ENCODE measurements at places on chromosomes 6 and 20. TPM values are rescaled to one million over a fixed set of nuclear protein-coding genes. Genes with fewer than 3 reads are reported as not detected.

Gene PPP1R14C
- total RNA-seq: 38.7 TPM

Gene SYNGAP1
- 6.7 TPM for total RNA-seq

Gene TCF21
- not detected for total RNA-seq

Gene ZNFX1
- 24.3 TPM for total RNA-seq

Gene ATP6V1G2
- total RNA-seq: 2.4 TPM

DNA sequence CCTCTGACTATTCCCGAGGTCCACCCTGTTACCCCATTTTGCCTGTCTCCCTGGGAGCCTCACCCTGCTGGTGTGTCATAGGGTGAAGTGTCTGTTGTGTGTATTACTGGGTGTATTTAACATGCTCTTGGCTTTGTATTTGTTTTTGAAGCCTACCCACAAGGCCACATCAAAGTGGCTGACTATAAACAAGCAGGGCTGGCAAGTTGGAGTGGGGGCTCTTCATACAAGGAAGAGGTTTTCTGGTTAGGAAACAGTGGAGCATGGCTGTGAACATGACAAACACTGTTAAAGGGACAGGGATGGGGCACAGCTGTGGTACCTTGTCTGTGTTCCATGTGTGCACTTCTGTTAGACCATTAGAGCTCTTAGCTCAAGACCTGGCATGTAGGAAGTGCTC, 26.3 kb downstream of the HECA start:
- peak; percentile 13 for DNase-seq

- DNase-seq: peak; percentile 39
Measured at GRCh38 chr6:51753635-51754034, 333.8 kb downstream of the PKHD1 start.

DNA sequence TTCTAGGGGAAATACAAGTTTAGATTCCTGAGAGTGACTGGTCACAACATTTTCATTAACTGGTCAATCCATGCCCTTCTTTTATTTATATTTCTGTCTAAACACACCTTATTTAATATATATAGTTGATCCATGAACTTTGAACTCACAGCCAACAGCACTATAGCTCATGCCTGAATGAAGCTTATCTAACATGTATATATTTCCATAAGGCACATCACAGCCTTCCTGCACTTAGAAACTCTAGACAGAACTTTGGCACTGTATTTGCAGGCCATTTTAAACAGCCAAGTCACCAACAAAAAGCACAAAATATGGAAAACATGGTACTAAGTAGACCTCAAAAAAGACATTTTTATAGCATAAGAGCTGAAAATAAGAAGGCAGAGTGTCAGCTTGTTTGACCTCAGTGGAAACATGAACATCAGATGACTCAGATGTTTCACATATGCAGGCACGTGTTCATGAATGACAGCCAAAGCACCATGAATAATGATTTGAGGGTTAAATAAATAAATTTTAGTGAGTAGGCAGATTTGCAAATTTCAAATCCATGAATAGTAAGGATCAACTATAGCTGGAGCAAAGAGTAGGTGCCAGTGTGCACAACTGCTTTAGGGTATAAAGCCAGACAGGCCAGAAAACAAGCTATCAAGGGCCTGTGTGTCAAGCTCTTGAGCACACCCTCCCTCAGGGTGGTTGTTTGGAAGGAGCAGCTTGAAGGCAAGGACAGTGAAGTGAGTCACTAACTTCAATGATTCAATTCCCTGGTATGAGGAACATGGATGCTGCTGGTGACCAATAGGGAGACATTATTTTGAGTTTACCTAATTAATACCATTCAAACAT, 88.9 kb upstream of the NT5E start:
- peak; percentile 94 for DNase-seq

DNA sequence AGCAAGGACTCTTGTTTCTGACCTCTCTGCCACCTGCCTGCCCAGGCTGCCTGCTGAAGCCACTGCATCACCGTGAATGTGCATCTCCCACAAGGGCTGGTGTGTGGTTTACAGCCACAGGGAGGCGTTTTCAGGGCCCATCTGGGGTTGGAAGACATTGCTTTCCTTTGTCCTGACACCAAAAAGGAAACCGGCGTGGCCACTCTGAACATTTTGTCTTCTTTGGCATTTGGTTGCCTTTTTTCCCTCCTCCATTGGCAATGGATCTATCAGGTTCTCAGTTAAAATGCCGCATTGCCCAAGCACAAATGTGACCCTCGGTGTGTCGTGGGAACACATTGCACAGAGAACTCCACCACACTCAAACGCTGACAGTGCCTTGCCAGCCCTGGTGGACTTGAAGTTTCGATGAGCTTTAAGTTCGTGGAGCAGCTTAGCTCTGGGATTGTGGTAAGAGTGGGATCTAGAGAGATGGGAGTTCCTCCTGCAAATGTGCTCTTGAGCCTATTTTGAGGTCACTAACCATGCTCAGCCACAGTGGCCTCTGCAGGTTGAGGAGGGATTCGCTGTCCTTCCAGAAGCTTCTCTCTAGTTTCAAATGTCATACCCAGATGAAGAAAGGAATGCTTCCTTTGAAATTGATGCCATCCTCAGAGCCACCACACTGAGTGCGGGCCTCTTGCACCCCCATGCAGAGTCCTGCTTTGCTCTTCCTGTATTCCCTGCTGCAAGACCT, 14.8 kb upstream of the PCK1 start:
- no peak for DNase-seq

- no peak for DNase-seq
Measured at GRCh38 chr6:7183707-7184106, 75.9 kb downstream of the RREB1 start.

- no peak for DNase-seq
Measured at GRCh38 chr6:16496991-16497801, 258.8 kb downstream of the GMPR start.

DNA sequence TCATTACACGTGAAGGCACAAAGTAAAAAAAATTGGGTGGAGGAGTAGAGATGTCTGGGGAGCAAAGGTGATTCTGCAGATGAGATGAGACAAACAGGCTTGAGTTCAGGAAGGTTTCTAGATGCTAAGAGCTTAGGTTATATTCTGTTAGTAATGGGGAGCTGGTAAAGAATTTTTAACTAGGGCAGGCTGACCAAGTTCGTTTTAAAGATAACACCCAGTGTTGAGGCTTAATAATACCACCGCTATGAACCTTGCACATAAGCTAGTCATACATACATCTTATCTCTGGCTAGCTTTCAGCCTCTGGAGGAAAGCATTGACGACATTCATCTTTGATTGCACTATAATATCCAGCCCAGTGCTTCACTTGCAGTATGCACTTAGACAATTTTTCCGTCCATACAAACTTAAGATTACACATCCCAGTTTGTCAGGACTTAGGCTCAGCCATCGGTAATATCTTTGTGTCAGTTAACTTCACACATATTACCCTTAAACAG, 12.1 kb downstream of the NHSL1 start:
- DNase-seq: no peak

GRCh38 chr20:11403711-11404110, 514.0 kb upstream of the BTBD3 start:
- no peak for DNase-seq

DNA sequence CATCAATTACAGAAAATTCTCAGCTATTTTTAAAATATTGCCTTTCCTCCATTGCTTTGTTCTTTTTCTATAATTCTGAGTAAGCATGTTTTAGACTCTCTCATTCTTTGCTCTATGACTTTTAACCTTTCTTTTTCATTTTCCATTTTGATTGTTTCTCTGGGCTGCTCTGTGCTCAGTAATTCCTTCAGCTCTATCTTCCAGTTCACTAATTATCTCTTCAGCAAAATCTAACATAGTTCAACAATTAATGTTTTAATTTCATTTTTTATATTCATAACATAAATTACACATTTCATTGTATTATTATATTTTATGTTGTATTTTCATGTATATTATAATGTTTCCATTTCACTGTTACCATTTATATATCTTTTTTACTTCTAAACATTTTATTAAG, 198.8 kb upstream of the NOX3 start:
- no peak for DNase-seq

DNA sequence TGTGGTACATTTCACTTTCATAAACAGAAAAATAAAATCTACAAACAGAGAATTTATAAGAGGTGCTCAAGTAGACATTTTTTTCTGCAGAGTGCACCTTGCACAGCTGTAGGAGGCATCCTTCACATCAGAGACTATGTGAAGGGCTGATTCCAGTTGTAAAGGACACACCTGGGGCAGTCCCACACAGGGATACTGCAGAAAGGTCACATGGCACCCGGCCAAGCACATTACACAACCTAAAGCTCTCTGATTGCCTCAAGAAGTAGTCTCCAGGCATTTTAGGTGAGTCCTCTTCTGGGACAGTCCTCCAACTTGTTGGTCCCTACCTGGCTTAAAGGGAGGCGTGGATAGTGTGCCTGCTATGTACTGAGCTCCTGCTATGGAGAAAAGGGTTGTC, 502.9 kb upstream of the NOX3 start:
- peak; percentile 36 for DNase-seq

GRCh38 chr20:44302026-44302669, 8.9 kb downstream of the FITM2 start:
- no peak for DNase-seq

GRCh38 chr6:154732538-154733182, 556 bp upstream of the SCAF8 start:
- DNase-seq: peak; percentile 60

DNA sequence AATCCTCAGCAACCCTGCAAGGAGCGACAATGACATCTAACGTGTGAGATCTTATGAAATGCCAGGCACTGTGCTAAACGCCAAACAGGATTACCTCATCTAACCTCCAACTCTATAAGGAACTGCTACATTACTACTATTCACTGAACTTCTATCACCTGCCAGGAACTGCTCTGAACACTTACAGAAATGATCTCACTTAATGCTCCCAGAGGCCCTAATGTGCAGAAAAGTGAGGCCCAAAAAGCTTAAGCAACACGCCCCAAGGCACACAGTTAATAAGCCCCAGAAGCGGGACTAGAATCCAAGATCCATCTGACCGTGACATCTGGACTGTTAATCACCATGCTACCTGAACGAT, 28.5 kb downstream of the TRAM2 start:
- no peak for DNase-seq

GRCh38 chr20:36447101-36447500, 94.2 kb upstream of the MYL9 start:
- no peak for DNase-seq

DNA sequence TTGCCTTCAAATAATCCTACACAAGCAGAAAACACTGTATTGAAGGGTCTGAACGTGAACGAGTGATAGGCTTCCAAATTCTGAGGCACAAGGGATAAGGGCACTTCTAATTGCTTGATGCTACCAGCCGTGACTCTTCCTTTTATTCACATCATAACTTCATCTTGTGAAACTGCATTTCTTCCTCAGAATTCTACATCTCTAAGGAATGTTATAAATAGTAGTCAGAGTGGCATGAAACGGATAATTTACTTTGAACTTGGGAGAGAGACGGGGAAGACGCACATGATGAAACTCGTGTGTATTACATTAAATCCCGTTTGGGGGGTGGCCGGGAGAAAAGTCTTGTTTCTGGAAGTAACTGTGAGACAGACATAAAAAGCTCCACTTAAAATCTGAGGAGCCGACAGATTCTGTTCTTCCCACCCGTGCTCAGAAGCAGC, 754 bp downstream of the HDDC2 start:
- peak; percentile 25 for DNase-seq

DNA sequence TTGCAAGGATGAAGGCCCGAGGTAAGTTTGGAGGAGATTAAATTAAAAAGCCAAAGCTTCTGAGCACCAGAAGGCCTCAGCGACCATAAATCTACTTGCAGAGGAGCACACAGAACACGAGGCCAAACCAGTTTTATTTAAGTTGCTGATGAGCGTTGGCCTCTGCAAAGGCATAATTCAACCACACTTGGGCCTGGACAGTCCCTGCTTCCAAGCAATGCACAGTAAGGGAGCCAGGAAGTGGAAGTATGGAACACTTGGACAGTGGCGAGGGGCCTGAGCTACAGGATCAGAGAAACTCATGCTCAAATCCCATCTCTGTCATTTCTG, 92.8 kb downstream of the PTPRT start:
- no peak for DNase-seq

GRCh38 chr6:153023977-153024708, 21.6 kb upstream of the MTRF1L start:
- DNase-seq: peak; percentile 70

GRCh38 chr6:89830170-89830809, 610 bp downstream of the CASP8AP2 start:
- DNase-seq: peak; percentile 16

Measured in MCF 10A (cell line).